ENCODE measurements at places on chromosomes 11 and 22.

DNA sequence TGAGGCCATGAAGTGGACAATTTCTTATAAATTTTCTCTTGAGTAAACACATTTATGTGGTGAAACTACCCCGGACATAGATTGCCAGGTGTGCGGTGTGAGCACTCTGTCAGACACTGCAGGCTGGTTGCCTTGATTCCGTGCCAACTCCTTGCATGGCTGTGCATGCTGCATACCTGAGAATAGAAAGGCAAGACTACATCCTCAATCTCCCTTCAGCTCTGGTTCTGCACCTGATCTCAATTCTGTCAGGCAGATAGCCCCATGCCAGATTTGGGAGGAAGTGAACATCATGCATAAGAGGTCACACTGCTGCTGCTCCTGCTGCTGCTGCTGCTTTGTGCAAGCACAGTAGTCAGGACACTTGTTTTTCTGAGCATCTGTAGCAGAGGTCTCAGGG is 42.5 kb upstream of the DEUP1 start:
- DNase-seq = no peak

DNA sequence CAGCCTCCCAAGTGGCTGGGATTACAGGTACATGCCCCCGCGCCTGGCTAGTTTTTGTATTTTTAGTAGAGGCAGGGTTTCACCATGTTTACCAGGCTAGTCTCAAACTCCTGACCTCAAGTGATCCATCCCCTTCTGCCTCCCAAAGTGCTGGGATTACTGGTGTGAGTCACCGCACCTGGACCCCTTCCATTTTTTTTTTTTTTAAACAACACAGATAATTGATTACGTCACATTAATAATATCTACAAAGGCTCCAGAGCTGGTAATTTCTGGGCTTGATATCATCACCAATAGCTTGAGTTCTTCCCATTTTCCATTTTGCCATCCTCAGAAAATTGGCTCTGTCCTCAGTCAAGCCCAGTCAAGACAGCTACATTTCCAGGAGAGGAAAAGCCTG is 7.2 kb downstream of the TTLL1 start:
- no peak for DNase-seq

- DNase-seq = no peak
Measured at GRCh38 chr11:19394525-19395016, 153.8 kb upstream of the E2F8 start.

GRCh38 chr22:31828739-31829138 is 74.9 kb downstream of the DEPDC5 start:
- no peak for DNase-seq

DNA sequence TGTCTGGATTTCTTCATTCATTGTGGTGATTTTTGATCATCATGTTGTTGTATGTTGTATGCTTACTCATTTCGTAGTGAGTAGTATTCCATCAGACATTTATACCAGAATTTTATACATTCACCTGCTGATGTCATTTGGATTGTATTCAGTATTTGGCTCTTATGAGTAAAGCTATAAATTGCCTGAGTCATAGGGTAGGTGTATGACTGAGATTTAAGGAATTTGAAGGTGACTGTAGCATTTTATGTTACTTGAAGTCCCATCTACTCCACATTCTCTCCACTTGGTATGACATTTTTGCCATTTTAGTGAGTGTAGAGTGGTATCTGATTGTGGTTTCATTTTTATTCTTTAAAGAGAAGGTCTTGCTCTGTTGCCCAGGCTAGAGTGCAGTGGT is 548.2 kb downstream of the TBC1D22A start:
- no peak for DNase-seq

DNA sequence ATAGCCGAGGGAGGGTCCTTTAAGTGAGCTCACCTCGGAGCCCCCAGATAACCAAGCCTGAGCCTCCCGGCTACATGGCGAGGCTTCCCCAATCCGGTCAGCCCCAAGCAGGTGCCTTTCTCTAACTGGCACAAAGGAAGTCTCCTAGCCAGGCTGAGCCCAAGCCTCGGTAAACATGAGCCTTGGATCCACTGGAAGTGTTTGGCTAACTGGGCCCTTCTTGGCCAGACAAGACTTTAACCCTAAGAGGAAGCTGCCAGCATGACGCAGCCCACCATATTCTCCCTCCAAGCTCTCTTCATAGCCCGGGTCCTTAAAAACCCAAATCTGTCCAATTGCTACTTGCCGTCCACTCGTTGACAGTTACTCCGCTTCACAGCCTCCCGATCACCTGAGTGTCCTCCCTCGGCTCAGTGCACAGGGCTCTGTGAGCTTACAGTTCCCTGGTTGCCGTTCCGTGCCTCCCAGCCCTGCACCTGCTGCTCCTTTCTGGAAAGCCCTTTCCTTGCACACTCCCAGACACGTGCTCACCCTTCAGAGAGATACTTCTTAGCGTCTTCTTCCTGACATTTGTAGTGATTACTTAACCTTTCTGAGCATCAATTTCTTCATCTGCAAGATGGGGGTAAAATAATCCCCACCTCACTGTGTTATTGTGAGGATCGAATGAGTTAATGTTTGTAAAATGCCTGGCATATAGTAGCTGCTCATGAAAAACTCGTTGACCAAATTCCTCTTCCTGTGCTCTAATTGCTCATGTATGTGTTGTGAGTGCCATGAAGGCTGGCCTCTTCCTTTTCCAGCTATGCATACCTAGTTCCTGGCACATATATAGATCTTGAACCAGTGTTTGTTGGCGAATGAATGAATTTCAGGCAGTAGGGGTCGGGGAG is 25.6 kb downstream of the TXN2 start:
- DNase-seq = peak; percentile 58

GRCh38 chr11:9858822-9859221 is 194.9 kb downstream of the SWAP70 start:
- peak; percentile 38 for DNase-seq

GRCh38 chr11:10410844-10411200 is 44.2 kb upstream of the AMPD3 start:
- no peak for DNase-seq

- DNase-seq = no peak
Measured at GRCh38 chr22:19843107-19843856, 11.4 kb downstream of the GNB1L start.

GRCh38 chr11:34379539-34379938 is 21.7 kb upstream of the ABTB2 start:
- no peak for DNase-seq

GRCh38 chr11:130801333-130802122 is 114.8 kb downstream of the SNX19 start:
- DNase-seq = no peak

GRCh38 chr22:35630387-35630793 is 13.3 kb upstream of the MB start:
- no peak for DNase-seq

DNA sequence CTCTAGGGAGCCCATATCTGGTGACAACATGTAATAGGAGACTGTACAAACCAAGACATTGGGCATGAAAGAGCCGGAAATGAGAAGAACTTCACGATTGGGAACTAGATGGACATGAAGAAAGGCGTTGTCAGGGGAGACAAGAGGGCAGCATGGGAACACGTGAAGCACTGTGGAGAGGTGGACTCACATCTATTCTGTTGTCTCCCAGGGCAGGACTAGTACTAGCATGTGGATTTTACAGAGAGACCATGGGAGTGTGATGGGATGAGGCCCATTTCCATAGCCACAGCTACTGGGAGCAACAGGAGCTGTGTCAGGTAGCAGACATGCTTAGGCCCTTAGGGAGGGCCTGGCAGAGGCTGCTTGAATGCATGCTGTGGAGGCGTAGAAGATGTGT is 333.9 kb downstream of the OPCML start:
- DNase-seq = no peak

- no peak for DNase-seq
Measured at GRCh38 chr22:44193535-44193891, 12.8 kb downstream of the PARVG start.

- DNase-seq = no peak
Measured at GRCh38 chr11:96052921-96053651, 129.2 kb upstream of the MTMR2 start.

DNA sequence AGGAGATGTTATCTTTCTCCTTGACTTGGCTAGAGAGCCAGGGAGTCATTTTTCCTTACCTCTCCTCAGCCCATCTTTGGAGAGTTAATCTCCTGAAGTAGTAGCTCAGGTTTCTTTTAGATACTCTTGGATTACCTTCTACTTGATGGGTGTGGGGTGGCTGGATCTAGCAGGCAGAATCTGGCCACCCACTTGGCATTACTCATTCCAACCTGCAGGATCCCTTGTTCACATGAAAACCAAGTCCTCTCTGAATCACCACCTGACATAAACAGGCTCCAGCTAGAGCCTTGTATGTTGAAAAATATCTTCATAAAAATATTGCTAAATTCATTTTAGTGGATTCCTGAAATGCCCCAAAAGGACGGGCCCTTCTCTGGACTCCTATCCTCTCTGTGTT is 250.6 kb upstream of the PLET1 start:
- DNase-seq = no peak

DNA sequence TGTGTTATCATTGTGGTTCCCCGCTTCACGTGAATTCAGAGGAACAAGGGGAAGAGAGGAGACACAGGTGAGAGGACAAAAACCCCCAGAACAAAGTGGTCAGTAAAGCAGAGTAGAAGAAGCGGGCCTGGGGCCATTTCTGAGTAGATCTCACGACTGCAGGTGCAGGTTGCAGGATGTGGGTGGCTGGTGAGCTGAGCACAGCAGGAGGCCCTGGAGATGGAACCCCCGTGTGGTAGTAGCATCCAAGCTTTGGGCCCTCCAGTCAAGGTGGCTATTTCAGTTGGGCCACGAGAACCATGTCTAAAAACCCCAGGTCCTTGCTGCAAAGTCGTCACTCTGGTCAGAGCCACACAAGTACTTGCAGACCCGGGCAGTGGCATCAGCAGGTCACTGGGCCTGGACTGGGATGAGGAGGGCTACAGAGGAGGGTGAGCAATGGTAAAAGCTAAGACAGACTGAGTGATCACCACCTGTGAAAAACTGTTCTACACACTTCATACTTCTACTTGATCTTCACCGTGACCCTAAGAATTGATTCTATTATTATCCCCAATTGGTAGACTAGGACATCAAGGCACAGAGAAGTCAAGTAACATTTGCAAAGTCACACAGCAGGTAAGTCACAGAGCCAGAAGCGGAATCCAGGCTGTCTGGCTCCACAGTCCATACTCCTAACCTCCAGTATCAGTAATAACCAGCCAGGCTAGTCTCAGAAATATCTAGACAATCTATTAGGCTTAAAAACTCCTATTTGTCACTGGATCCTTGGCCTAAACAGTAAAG is 43.8 kb downstream of the SLC1A2 start:
- no peak for DNase-seq

- no peak for DNase-seq
Measured at GRCh38 chr11:86947541-86947940, 7.7 kb downstream of the FZD4 start.

DNA sequence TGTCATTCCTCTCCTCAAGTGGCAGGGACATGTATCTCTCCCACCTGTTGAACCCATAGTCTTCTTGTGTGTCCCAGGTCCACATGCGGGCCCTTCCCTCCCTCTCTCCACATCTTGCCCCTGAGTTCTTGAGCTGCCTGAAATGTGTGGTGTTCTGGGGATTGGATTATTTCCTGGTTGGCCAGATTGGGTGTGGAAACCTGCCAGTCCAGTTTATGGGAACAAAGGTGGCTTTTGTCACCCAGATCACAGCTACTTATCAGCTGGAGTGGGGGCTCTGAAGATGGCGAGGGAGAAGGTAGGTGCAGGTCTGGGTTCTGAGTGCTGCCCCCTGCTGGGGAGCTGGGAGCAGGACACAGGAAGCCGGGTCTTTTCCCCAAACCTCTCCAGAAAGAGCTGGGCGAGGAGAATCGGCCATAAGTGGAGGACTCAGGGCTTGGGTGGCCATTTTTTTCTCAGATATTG is 14.2 kb downstream of the DTX4 start:
- DNase-seq = no peak

- no peak for DNase-seq
Measured at GRCh38 chr22:47835726-47836125, 1073.3 kb downstream of the TBC1D22A start.

DNA sequence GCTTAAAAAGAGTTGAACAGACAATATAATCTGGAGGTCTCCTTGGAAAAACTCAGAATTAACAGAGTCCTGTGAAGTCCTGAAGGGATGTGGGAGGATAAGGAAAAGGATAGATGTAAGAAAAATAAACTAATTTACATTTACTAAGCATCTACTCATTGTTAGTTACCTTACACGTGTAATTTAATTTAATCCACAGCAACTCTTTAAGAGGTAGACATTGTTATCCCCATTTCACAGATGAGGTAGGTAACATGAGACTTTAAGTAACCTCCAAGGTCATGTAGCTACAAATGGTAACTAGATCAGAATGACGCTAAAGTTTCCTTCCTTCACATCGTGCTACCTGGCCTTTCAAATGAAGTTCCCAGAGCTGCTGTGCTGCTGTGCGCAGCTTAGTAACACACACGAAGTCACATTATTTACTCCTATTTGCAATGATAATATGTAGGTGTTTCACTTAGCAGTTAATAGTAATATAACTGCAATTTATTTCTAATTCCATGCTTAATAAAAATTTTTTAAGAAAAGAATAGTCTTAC is 5.7 kb upstream of the PDE3B start:
- DNase-seq = no peak

DNA sequence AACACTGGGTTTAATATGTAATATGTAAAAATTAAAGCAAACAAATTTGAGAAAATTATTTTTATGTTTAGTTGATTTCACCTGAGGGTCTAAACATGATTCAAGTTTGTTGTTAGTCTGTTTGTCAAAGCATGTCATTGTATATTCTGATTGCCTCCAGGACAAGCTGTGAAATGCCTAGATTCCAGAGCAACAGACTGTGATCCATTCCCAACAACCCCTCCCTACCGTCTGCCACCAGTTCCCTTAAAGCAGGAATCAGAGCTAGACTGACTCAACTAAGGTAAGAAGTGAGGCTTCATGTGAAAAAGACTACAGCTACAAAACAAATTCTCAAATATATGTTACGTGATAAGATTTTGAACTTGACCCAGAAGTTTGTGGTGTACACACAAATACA is 304.2 kb downstream of the RAB38 start:
- DNase-seq = no peak

GRCh38 chr11:8661001-8661795 is 21.3 kb downstream of the TRIM66 start:
- peak; percentile 59 for DNase-seq

- no peak for DNase-seq
Measured at GRCh38 chr11:44680982-44681597, 45.7 kb upstream of the TSPAN18 start.

DNA sequence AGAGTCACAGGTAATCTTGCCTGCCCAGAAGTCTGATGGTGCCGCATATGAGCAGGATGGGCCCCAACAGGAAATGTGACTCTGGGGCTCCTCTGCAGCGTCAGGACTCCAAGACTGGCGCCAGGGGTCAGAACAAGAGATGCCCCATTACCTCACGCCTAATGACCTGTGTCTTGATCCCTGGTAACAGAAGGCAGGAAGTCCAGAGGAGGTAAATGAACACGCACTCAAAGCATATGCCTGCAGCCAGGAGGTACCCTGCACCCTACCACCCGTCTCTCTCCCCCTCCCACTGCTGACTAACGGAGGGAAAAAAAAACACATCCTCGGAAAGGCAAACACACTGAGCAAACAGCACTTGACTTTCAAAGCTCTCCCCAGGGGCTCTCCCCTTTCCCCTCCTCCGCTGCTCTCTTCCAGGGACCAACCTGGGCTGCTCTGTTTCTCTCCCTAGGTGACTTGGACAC is 37.3 kb downstream of the ABCC8 start:
- DNase-seq = no peak
